Activated T-helper 1 cell treated with Interleukin-2 at 50 U/mL for 16 hours (primary cell): ENCODE measurements at places on chromosomes 2 and 18.
A peak's percentile ranks its signal among the peaks of the same experiment; 100 is the strongest.

- DNase-seq, result no peak
Observed at GRCh38 chr18:34970106-34970505, 71.1 kb upstream of the MAPRE2 start.

DNA sequence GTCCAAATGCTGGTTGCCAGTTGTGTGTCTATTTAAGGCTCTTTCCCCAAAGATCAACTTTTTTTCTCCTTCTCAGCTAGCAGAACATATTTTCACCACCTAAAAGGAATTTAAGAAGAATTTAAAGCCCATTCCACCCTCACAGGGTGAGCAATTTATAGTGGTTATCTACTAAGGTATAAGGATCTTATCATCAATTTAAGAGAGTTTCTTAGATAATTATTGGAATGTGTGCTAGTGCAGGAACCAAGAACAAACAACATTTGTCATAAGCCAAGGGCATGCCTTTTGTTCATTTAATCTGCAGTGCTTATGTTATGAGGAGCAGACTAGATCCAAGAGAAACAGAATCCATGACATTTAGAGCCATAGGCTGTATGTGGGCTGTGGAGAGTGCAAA is 37.2 kb downstream of the NLRC4 start:
- DNase-seq, result no peak

DNA sequence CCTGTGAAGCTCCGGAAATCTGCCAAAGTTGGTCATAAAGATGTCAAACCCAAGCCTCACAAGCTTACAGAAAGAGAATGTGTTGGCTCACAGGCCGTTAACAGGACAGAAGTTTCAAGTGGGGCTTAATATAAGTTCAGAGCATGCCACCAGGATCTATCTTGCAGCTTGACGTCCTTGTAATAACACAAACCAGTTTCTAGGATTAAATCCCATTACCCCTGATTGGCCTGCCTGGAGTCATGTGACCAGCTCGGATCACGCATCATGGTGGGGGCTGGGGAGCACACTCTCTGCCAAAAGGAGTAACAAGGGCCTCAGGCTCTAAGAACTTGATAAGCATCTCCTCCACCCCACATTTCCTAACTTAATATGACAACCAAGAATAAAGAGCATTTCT is 38.9 kb upstream of the SCG2 start:
- DNase-seq, result no peak

- DNase-seq, result peak; percentile 83
Observed at GRCh38 chr2:96146153-96146880, 1.1 kb upstream of the DUSP2 start.

DNA sequence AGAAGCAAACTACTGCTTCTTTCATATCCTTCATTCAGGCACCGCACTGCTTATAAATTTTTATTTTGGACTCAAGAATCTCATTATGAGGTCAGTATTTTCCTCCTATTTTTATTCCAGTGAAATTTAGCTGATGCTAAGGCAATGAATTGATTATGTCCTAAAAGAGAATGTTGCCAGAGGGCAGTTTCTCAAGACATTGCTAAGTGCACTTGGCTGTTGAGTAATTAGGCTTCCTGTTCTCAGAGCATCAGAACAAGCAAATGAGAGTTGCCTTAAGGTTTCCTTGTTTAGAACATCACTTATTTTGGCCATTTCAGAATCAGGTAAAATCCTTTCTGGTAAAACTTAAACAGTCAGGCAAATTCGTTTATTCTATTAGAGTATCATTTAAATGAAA is 548.6 kb upstream of the ZEB2 start:
- DNase-seq, result no peak

DNA sequence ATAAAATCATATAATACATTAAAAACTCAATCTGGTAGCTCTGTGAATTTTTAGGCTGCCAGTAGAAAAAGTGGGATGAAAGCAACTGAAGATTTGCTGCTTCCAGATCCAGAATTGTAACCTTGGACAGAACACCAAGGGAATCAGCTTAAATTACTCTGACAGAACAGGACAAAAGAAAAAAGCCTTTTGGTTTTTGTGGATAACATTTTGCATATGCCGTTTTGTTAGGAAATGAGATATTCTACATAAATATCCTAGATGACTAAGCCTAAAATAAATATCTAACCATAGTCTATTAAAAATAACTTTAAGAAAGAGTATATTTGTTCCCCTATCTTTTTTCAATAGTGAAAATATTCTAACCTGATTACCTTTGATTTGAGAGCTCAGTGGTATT is 148.7 kb upstream of the DOCK10 start:
- no peak for DNase-seq

DNA sequence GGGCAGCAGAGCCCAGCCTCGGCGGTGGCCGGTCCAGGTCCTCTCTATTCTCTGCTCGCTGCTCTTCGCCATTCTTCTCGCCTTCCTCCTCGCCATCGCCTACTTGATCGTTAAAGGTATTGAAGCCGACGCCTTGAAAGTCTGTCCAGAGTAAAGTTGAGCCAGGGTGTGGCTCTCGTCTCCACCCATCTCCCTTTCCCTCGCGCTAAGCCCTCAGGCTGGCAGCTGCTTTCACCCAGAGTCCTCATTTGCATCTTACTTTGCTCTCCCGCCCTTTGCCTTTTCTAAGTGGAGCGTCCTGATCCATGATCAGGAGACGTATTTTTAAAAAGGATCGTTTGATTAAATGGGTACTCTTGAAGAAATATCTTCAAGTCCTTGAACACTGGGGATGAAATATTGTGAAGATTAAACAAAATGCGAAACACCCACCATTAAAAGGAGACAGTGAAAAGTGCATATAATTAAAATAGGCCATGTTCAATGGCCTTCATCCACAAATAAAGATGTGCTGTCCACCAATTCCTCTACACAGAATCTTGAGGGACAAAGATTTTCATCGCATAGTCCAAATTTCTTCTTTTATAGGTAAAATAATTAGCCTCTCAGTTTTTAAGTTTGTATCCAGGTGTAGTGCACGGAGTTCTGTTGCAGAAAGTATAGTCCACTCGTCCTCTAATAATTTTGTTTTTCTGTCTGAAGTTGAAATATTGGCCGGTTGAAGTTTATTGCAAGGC is 657 bp downstream of the ARL6IP6 start:
- DNase-seq, result no peak

GRCh38 chr2:44715671-44716081 is 225.8 kb upstream of the SIX3 start:
- DNase-seq, result no peak

DNA sequence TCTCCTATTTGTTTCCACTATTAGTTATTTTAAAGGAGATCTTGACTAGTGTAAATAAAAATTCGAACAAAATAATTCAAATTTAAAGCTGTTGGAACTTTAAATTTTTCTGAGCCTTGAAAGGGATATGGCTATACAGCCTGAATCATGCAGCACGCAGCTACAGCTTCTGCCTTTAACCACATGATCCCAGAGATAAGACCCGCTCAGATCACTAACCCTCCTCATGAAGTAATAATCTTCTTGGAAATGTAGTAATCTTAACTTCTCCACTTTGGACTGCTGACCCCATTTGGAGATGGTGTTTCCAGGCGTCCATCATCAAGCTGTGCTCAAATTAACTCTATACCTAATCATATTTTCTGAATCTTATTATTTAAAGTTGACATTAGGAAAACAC is 336.6 kb downstream of the DSC3 start:
- DNase-seq, result no peak

DNA sequence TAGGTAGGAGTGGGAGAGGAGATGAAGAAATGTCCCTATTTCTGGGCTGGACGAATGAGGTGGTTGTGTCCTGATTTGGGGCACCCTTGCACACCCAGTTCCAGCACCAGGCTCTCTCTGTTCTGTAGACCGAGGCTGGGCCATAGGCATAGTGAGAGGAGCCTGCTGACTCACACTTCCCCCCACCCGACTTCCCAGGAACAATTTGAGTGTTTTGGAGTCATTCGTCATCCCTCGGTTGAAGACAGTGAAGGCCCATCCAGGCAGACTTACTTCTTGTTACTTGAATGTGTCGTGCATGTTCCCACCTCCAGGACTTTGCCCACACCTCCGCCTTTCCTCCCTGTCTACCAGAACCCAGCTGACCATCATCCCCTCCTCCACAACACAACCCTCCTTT is 179.1 kb downstream of the HAUS1 start:
- no peak for DNase-seq
